ENCODE measurements at places on chromosomes 12 and 14.

DNA sequence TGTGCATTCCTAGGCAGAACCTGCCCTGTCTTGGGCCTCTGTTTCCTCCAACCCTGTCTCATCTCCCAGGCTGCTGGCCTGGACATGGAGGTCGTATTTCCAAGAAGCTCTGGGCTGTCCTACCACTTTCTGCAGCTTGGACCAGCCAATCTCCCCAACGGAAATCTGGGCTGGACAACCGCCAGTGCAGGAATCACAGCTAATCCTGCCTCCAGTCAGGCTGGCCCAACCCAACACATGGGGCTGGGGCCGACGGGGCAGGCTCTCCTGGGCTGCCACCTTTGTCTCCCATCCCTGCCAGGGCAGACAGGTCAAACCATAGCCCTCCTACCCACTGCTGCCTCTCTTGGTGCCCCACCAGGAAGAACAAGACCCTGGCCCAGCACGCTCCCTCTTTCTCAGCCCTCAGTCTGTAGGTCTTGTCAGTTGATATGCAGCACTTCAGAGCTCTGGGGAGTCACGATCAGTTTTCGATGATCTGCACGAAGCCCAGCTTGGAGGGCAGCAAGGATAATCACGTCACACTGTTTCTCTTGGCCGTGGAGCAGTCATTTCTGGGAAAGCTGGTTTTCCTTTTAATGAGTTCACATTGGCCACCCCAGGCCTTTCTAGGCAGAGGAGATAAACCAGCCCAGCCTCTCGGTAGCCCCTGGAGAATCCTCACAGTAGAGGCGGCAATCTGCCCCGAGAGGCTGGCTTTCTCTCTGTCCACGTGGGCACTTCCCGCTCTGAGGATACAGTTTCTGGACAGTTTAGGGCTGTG is 195.2 kb upstream of the PRMT8 start:
- DNase-seq = no peak

DNA sequence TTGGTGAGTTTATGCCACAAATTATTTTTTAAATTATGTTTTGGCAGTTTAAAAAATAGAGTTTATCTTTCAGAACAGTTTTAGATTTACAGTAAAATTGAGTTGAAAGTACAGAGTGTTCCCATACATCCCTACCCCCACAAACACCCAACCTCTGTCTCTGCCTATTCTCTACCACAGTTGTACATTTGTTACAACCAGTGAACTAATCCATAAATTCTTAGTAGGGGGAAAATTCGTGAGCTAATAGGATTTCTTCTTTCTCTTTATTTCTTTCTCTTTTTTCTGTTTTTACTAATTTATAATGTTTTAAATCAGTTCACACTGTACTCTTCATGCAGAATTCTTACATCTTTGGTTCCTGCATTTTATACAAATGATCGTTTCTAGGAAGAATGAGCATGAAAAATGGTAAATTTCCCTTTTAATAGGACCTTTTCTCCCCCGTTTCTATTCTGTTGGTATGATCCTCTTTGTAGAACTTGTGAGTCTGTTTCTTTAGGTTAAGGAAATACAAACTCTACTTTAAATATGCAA is 56.7 kb downstream of the MIPOL1 start:
- no peak for DNase-seq

- no peak for DNase-seq
Observed at GRCh38 chr12:130301559-130301958, 36.1 kb upstream of the PIWIL1 start.

DNA sequence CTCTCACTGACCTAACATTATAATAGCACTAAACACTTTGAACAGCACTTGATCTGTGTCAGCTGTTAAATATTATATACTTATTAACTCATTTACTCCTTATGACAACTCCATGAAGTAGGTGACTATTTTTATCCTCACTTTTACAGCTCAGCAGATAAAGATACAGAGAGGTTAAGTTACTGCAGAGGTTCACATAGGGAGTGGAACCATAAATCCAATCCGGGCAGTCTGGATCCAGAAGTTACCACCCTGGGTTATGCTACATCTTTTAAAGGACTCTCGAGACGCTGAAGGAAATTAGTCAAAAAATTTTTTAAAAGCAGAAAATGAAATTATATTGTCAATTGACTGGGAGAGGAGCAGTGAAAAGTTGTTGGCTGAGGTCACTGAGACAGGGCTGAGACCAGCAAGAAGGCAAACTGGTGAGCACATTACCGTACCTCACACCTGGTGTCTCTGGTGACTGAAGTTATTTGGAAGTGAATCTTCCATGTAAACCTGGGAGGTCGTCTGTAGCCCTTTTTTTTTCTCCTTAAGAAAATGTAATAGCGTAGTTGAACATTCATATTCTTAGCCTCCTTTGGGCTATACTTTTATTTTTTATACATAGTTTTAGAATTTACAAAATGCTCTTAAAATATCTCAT is 1.2 kb upstream of the RIMKLB start:
- DNase-seq = no peak

DNA sequence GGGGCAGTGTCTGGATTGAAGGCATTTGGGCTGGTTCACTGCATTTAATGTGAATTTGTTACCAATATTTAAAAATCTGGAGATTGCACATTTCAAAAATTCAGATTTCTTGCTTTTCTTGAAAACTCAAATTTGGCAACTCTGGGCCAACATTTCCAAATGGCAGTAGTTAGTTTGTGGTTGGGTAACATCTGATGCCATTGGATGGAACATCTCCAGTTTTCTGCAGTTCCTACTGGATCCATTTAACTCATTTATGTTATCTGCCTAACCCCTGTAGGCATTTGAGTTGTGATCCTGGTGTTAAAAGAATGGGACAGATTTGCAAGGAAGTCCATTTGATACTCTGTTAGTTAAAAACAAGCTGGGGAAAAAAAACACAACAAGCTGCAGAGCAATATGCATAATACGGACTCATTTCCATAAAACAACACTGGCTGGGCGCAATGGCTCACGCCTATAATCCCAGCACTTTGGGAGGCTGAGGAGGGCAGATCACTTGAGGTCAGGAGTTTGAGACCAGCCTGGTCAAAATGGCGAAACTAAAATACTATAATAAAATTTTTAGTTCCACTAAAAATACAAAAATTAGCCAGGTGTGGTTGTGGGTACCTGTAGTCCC is 7.9 kb downstream of the EIF2B2 start:
- peak; percentile 49 for DNase-seq

DNA sequence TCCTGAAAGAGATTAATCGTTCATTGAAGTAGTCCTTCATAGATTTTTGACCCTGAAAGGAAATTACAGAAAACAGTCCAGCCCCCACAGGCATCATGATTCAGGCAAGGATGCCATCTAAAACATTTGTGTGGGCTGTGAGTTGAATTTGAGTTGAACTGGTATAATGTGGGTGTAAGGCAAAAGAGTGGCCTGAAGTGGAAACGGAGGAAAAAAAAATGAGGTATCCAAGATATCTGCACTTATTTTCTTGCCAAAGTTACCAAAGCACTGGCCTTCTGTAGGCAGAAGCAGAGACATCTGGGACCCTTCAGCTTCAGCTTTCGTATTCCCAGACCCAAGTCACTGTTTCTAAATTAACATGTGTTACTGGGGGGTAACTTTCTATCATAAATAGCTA is 105.1 kb upstream of the DIO2 start:
- DNase-seq = peak; percentile 88

GRCh38 chr12:90987520-90987919 is 17.3 kb downstream of the EPYC start:
- no peak for DNase-seq

- DNase-seq = peak; percentile 94
Observed at GRCh38 chr12:27843714-27844245, 63.7 kb upstream of the MANSC4 start.

DNA sequence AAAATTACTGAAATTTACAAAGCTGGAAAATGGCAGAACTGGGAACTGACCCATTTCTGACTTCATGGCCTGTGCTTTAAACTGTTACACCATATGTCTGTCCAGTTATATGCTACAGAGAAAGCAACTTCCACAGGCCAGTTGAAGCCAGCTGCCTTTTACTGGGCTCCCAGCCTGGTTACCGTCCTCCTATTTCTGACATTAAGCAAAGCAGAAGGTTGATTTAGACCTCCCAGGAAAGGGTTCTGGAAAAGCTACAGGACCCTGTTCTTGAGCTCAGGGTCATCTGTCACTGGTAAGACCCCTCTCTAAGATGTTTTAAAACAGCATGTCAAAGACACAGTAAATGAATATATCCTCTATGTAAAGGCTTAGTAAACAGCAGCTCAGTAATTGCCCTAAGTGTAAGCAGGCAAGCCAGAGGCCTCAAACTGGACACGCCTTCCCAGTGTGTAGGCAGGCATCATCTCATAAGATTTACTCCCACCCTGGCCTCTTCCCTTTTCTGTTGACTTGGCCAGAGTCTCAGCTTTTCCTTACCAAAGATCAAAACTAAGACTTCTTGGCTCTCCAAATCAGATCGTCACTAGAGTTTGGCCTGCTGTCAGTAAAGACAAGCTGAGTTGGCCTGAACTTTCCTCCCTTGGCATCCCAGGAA is 55.4 kb upstream of the RNU6-8 start:
- DNase-seq = no peak

DNA sequence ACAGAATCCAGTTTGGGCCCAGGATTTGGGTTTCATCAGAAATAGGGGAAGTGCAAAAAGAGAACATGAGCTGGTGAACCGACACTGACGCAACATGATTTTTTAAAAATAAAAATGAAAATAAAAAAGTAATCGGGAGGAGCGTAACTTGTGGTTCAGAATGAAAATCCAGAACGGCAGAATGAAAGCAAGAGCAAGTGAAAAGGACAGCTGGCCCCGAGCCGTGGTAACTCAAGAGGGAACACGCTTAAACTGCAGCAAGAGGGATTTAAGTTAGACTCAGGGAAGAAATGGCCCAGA is 1.6 kb downstream of the SLC6A12 start:
- DNase-seq = no peak

GRCh38 chr12:53011889-53012288 is 5.6 kb downstream of the EIF4B start:
- DNase-seq = no peak

DNA sequence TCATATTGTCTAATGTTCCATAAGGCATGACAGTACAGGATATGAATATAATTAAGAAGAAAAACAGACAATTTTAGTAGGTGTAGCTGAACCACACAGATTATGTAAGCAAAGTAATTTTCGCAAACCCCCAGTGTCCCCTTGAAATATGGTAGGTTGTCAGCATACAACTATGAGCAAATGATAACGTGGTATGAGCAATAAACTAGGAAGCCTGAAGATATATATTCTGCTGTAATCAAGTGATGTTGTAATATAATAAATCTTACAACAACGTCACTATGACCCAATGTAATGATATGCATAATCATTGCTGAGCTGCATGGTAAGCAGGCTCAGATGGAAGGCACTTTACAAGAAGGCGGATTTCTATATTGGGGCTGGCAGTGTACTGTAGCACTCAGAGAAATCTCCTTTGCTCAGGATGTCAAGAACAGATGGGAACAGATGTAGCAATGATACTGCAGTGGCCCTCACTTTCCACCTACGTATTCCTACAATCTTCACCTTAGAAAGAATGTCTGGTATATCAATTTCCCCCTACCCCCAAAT is 47.8 kb upstream of the MYF6 start:
- no peak for DNase-seq

GRCh38 chr14:68552602-68553001 is 240.3 kb downstream of the ZFP36L1 start:
- DNase-seq = peak; percentile 64

DNA sequence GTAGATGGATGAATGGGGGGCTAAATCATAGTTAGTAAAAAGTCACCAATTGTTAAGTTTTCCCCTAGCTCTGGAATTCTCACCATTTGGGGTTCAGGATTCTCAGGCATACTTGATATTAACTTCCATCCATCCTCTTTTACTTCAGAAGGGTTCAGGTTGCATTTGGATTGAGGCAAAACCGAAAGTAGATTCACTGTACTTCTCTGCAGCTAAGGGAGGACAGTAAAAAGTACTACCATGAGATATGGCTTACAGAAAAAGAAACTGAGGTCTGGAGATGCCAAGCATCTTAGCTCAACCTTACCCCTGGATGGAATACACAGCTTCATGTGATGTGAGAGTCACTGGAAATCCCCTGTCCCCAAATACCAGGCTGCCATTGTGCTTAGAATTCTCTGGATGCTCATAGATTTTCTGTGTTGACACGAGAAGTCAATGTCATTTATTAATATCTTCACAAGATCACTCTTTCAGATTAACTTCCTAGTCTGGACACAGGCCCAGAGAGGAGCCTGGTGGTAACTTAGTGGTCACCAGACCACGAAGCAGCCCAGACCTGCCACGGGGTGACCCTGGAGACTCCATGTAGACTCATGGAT is 87.1 kb downstream of the SSPN start:
- DNase-seq = no peak

DNA sequence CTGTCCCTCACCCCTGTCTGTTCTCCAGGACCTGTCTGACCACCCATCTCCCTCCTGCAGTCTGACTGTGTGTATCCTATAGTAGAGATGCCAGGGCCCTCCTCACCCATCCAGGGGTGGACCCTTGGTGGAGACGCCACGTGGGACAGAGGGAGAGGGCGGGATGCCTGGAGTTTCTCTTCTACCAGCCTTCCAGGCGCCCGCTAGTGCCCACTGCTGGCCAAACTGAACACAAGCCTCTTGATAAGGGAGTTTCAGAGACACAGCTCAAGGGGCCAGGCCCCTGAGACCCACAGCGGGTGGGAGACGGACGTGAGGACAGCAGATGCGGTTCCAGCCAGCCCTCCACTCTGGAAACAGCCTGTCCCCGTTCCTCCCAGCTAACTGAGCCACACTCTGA is 147.3 kb downstream of the RBM19 start:
- no peak for DNase-seq

GRCh38 chr14:34300882-34301734 is 160.9 kb downstream of the SPTSSA start:
- DNase-seq = peak; percentile 48

DNA sequence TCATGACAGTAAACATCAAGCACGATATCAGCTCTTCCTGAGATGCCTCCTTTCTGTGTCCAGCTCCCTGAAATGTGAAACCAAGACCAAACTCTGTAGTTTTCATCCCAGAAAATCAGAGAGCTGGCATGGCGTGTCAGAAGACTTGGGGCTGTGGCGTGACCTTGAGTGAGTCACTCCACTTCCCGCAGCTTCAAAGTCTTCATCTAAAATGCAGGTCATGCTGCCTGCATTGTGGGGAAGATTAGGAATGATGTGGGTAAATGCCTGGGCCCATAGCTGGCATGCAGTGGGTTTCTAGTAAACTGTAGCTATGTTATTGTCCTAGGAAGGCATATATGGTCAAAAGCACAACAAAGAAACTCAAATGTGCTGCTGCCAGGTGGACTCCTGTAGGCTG is 28.8 kb downstream of the OAS2 start:
- DNase-seq = peak; percentile 85

- DNase-seq = peak; percentile 66
Observed at GRCh38 chr12:122834921-122835749, at the start of gene HIP1R. Gene HIP1R (plus strand): TSS chr12:122835457. CDS start chr12:122835551, 94 bp downstream.

GRCh38 chr12:49348781-49349180 is 2.1 kb downstream of the DNAJC22 start:
- no peak for DNase-seq

- DNase-seq = no peak
Observed at GRCh38 chr12:75259143-75259542, 49.5 kb upstream of the KCNC2 start.

GRCh38 chr12:68043435-68043834 is 54.2 kb downstream of the IFNG-AS1 start:
- DNase-seq = no peak

Data from fibroblast of lung (primary cell).